ENCODE measurements at places on chromosomes 7 and 10.

GRCh38 chr7:1842321-1843221, 172.5 kb downstream of the ELFN1 start:
- peak; percentile 11 for ATAC-seq

GRCh38 chr10:131702531-131703356, 198.1 kb upstream of the PPP2R2D start:
- ATAC-seq = no peak

GRCh38 chr7:106552645-106553445, 108.1 kb downstream of the CCDC71L start:
- no peak for ATAC-seq

DNA sequence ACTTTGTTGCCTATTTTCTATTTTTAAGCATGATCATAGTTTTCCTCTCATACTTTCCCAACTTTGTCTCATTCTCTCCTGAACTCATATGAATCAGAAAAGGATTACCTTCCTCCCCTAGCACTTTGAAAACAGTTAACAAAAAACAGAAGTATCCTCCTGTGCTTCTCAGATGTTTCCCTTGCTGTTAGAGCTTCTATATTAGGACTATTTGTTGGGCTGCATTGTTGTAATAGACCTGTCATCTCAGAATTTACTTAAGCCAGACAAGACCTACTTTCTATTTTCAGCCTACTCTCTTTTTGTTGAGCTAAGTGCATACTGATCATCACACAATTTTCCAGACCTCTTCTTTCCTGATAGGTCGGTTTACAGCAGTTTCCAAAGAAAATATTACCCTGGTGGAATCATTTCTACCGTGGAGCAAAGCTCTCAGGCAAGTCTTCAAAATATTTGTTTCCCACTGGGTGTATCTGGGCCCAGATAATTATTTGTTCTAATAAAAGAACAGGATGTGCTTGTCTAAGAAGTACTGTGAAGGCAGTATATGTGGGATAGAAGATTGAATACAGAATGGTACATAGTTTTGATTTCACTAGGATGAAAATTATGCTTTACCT, 411.9 kb upstream of the KLF6 start:
- peak; percentile 95 for ATAC-seq

GRCh38 chr7:151146761-151147160, 20.7 kb downstream of the GBX1 start:
- no peak for ATAC-seq

GRCh38 chr10:133231946-133232574, 2.0 kb downstream of the UTF1 start:
- ATAC-seq = no peak

GRCh38 chr10:32271617-32272016, 75.3 kb downstream of the EPC1 start:
- no peak for ATAC-seq

- no peak for ATAC-seq
Measured at GRCh38 chr7:74655768-74656440, 1.6 kb upstream of the GTF2I start.

- no peak for ATAC-seq
Measured at GRCh38 chr10:24201503-24202180, 7.3 kb upstream of the KIAA1217 start.

- ATAC-seq = no peak
Measured at GRCh38 chr7:142365410-142365842, 107.6 kb upstream of the PRSS58 start.

GRCh38 chr7:55504967-55505658, 67.2 kb downstream of the VOPP1 start:
- no peak for ATAC-seq

DNA sequence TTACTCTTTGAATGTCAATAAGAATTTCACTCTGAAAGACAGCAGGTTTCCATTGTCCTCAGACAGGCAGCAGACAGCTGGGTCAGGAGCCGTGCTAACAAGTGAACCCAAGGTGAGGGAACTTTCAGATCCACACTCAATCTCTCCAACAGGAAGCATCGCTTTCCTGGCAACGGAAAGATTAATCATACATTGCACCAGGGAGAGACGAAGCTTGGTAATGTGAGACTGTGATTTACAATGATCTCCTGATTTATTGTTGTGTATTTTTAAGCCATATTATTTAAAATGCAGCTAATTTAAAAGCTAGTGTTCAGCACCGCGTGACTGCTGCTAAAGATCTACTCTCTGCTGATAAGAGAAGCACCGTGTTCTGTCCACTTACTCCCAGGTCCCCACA, 17.5 kb upstream of the NOM1 start:
- peak; percentile 56 for ATAC-seq

DNA sequence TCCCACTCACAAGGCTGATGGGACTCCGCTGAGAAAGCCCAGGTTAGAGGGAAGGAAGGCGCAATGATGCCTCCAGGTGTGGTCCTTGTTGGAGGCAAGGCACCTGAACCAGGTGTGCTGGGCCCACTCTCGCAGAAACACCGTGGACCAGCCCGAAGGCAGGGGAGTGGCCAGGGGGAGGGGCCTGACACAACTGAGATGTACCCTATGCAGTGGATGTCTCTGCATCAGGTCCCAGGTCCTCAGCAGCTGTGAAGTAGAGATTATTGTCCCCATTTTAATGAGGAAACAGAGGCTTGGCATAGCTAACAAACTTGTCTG, 32.0 kb downstream of the GBX1 start:
- ATAC-seq = no peak

DNA sequence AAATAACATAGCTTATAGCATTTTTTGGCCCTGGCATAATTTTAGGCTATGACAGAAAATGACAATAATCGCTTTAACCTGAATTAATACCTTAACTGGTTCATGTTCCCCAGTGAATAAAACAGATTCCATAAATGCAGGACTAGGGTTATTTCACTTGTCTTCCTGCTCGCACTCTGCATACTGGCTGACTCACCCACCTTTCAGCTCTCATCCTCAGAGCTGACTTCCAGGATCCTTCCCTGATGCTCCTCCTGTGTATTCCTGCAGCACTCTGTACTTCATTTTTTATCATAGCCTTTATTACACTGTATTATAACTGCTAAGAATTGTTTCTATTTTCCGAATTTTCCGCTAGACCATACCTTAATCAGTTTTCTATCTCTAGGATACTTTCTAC, 123.7 kb downstream of the AVL9 start:
- peak; percentile 85 for ATAC-seq

DNA sequence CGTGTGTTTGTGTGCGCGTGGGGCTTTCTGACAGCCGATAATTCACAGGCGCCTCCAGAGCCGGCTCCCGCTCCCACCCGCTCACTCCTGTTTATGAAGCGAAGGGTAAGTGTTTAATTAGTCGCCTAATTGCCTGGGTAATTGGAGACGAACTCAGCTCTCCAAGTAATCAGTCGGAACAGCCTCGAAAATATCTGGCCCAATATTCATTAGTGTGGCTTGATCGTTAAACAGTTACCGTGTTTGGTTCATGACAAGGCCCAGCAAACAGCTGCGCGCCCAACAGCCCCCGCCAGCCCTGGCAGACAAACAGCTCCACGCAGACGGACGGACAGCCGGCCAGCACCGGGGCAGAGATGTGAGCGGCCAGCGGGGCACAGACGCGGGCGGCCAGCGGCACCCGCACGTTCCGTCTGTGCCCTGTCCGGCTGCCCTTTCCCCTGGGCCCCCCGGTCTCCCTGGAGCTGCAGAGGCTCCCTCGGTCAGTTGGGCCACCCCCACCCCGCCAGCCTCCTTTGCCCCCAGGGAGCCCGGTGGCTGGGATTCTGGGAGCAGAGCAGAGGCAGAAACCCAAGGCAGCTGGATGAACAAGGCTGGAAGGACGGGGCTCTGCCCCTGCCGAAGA, 98.2 kb downstream of the UNCX start:
- peak; percentile 19 for ATAC-seq

GRCh38 chr10:97097084-97097433, 88.7 kb downstream of the SLIT1 start:
- no peak for ATAC-seq

DNA sequence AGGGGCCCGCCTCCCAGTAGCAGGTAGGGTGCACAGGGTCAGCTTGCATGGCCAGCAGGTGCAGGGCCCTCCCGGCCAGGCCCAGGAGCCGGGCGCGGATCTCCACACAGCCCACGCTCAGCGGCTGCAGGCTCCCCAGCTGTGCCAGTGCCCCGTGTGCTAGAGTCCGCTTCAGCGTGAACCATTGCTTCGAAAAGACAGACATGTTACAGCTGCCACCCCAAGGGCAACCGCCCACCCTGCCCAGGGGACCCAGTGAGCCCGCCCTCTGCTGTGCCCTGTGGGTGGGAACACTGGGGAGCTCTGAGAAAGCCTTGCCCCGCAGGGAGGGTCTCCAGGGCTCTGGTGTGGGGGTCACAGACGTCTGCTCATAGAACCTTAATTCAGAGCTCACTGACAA, 64.3 kb upstream of the NKX6-2 start:
- no peak for ATAC-seq

DNA sequence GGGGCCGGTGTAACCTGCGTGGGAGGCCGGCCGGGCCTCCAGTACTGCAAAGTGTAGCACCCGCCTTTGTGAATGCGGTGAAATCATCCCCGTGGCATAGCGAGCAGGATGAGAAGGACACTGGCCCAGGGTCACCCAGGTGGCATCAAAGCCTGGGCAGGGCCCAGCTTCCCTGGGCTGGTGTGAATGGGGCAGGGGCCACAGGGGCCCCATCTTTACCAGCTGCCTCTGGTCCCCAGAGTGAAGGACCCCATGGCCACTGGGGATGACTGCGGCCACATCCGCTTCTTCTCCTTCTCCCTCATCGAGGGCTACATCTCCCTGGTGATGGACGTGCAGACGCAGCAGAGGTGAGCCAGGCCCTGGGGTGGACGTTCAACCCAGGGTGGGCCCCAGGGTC, 53.8 kb downstream of the RCC1L start:
- ATAC-seq = no peak

- no peak for ATAC-seq
Measured at GRCh38 chr10:89035461-89035860, 44.9 kb downstream of the FAS start.

GRCh38 chr10:69043931-69044531, 43.9 kb upstream of the SRGN start:
- no peak for ATAC-seq

GRCh38 chr7:105682341-105683060, 101.2 kb upstream of the EFCAB10 start:
- no peak for ATAC-seq

DNA sequence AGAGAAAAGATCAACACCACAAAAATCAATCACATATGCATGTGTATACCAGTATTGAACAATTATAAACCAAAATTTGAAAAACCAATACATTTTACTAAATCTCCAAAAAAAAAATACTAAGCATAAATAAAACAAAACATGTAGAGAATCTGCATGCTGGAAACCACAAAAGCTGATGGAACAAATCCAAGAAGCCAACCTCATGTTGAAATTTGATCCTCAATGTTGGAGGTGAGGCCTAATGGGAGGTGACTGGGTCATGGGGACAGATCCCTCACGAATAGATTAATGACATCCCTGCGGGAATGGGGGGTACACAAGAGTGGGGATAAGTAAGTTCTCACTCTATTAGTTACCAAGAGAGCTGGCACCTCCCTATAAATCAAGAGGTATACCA, 82.5 kb downstream of the OAT start:
- no peak for ATAC-seq

- ATAC-seq = peak; percentile 41
Measured at GRCh38 chr7:158828133-158829020, 932 bp downstream of the ESYT2 start.

DNA sequence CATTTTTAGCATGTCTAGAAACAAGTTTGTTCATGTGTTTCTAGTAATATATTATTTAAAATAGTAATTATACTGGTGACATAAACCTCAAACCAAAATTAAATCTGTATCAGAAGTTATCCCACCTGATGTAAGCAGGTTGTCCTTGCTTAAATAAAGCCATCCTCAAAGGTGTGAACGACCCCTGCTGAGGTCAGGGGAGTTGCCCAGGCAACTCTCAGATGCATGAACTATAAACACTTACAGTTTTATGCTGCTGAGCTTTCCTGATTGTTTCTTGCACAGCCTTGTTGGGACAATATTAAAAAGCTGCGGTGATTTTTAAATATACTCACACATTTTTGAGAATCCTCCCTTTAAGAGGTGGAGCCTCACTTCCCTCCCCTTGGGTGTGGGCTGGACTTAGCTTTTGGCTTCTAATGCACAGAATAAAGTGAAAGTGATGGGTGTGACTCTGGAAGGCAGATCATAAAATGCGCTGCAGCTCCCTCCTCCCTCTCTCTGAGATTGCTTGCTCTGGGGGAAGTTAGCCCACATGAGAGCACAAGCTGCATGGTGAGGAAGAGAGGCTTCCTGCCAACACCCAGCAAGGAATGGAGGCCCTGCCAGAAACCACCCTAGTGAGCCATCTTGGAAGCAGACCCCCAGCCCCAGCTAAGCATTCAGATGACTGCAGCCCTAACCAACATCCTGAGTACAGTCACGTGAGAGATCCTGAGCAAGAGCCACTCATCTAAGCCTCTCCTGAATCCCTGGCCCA, 152.7 kb downstream of the SKIDA1 start:
- peak; percentile 95 for ATAC-seq

- peak; percentile 41 for ATAC-seq
Measured at GRCh38 chr7:44415510-44415909, 74.9 kb downstream of the NUDCD3 start.

DNA sequence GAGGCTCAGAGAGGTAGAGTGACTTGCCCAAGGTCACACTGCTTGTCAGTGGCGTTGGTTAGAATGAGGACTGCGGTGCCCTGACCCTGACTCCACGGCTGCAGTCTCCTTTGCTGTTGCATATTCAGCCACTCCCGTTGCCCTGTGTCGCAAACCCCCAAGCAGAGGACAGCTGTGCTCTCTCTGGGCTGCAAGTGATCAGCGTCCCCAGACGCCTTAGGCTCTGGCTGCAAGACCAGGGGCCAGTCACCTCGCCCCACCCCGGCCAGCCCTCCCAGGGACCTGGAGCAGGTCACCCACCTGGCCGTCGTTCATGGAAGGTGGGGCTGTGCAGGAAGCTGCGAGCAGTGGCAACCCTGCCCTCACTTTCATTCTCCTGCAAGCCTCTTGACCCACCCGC, 51.7 kb upstream of the NANOS1 start:
- ATAC-seq = no peak

- ATAC-seq = peak; percentile 100
Measured at GRCh38 chr10:66925896-66926715, at the start of gene LRRTM3. TSS of gene LRRTM3 (plus strand) at chr10:66926036.

- ATAC-seq = no peak
Measured at GRCh38 chr7:12685550-12685949, 1.9 kb upstream of the ARL4A start.
